Epithelial cell of proximal tubule (primary cell): ENCODE measurements at places on chromosomes 1 and 21. TPM values are rescaled to one million over a fixed set of nuclear protein-coding genes. Genes with fewer than 3 reads are reported as not detected.

Gene PADI3
- total RNA-seq, result 0.07 TPM in 1 of 2 replicates, not detected in the other

Gene RGSL1
- not detected in 2 replicates for total RNA-seq

Gene C1QA
- total RNA-seq, result not detected in 2 replicates

Gene TNFAIP8L2
- not detected in 2 replicates for total RNA-seq

Gene PGLYRP4
- total RNA-seq, result not detected in 2 replicates

Gene ALDH4A1
- 15.2 and 27.0 TPM in 2 replicates for total RNA-seq

Gene DIO1
- not detected in 2 replicates for total RNA-seq

Gene C1orf210
- 0.29 and 2.5 TPM in 2 replicates for total RNA-seq

Gene PDE9A
- 1.3 and 2.0 TPM in 2 replicates for total RNA-seq

Gene PSRC1
- total RNA-seq, result 56.6 and 67.9 TPM in 2 replicates

Gene KIF26B
- total RNA-seq, result 2.8 and 2.9 TPM in 2 replicates

Gene C1QC
- total RNA-seq, result not detected in 2 replicates

Gene HES5
- 0.14 TPM in 1 of 2 replicates, not detected in the other for total RNA-seq

Gene HNRNPR
- total RNA-seq, result 87.7 and 135 TPM in 2 replicates

Gene HSD3B2
- not detected in 2 replicates for total RNA-seq

Gene AADACL4
- not detected in 2 replicates for total RNA-seq

Gene TXNDC12
- 51.7 and 85.7 TPM in 2 replicates for total RNA-seq

Gene DNMT3L
- not detected in 2 replicates for total RNA-seq

Gene PTGS2
- total RNA-seq, result 4.3 and 8.7 TPM in 2 replicates

Gene KLHL21
- 28.1 and 40.1 TPM in 2 replicates for total RNA-seq

Gene MMEL1
- not detected in 2 replicates for total RNA-seq

Gene PDZK1
- 2.9 and 5.0 TPM in 2 replicates for total RNA-seq

Gene MPL
- not detected in 2 replicates for total RNA-seq

Gene MOV10
- total RNA-seq, result 35.7 and 46.4 TPM in 2 replicates

Gene CRP
- total RNA-seq, result not detected in 2 replicates

Gene FCRLB
- total RNA-seq, result 1.5 and 3.6 TPM in 2 replicates

Gene MAN1C1
- 0.63 and 1.2 TPM in 2 replicates for total RNA-seq

Gene FCRL3
- not detected in 2 replicates for total RNA-seq

Gene KDF1
- 8.3 and 10.0 TPM in 2 replicates for total RNA-seq

Gene EPHA10
- total RNA-seq, result under 0.01 and 0.17 TPM in 2 replicates

Gene AMY1A
- total RNA-seq, result not detected in 2 replicates

Gene FLVCR1
- total RNA-seq, result 6.9 and 7.0 TPM in 2 replicates

Gene SH2D1B
- total RNA-seq, result 0.07 and 0.23 TPM in 2 replicates

Gene TMEM52
- 0.75 and 5.6 TPM in 2 replicates for total RNA-seq

Gene SPATA45
- total RNA-seq, result not detected in 2 replicates

Gene KRTAP19-8
- not detected in 2 replicates for total RNA-seq

Gene S100A13
- total RNA-seq, result 186 and 345 TPM in 2 replicates

Gene MIXL1
- total RNA-seq, result 0.51 TPM in 1 of 2 replicates, not detected in the other

Gene CYB5RL
- 2.8 and 6.0 TPM in 2 replicates for total RNA-seq

Gene PROK1
- total RNA-seq, result not detected in 2 replicates

Gene TEDDM1
- not detected in 2 replicates for total RNA-seq

Gene TFF1
- total RNA-seq, result not detected in 2 replicates

Gene YOD1
- 6.7 TPM in 2 replicates for total RNA-seq

Gene USH2A
- total RNA-seq, result not detected in 2 replicates

Gene SH3D21
- total RNA-seq, result 4.0 and 20.3 TPM in 2 replicates

Gene TMEM63A
- total RNA-seq, result 13.2 and 19.5 TPM in 2 replicates

Gene GPR37L1
- 0.06 and 0.07 TPM in 2 replicates for total RNA-seq

Gene ANGPTL3
- total RNA-seq, result not detected in 2 replicates

Gene DNAJC28
- 0.87 and 0.92 TPM in 2 replicates for total RNA-seq

Gene ZNF697
- 5.7 and 6.8 TPM in 2 replicates for total RNA-seq

Gene FGR
- not detected in 2 replicates for total RNA-seq

Gene RUSC1
- total RNA-seq, result 53.2 and 64.8 TPM in 2 replicates

Gene SLAMF7
- 0.06 TPM in 1 of 2 replicates, not detected in the other for total RNA-seq

Gene TAL1
- 0.69 and 1.4 TPM in 2 replicates for total RNA-seq
